ENCODE measurements at places on chromosomes 2 and 18.
A peak's percentile ranks its signal among the peaks of the same experiment; 100 is the strongest.

- DNase-seq = no peak
Observed at GRCh38 chr2:170813611-170814532, 2.8 kb upstream of the GAD1 start.

DNA sequence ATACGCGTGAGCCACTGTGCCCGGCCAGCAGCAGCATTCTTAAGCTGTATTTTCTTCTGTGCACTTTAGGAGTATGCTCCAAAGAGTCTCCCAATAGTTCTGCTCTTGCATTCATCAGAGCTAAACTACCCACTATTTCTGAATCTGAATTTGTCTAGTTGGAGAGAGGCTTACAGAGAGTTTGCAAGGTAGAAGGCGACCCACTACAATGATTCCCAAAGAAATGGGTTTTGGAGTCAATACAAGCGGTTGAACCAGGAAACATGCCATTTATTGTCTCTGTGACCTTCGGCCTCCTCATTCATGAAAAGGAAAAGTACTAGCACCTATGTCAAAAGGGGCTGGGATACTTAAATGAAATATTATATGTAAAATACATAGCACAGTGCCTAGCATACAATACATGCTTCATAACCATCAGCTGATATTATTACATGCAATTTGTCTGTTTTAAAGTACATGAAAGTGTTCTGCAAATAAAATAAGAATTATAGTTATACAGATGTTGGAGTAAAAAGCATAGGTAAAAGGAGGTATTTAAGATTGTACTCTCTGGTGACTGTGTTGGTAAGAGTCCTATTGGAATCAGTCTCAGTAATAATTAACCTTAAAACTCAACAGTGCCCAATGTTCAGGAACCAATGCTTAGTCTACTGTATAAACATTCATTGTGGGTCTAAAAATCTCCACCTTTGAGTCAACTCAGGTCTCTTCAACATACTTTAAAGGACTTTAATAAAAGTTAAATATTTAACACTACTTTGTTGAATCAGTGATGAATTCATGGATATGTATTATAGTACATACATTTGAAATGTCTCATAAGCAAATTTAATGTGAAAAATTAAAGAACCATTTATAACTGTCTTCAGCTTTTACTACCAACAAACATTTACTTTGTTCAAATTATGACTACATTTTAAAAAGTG is 89.8 kb upstream of the GRB14 start:
- DNase-seq = no peak

DNA sequence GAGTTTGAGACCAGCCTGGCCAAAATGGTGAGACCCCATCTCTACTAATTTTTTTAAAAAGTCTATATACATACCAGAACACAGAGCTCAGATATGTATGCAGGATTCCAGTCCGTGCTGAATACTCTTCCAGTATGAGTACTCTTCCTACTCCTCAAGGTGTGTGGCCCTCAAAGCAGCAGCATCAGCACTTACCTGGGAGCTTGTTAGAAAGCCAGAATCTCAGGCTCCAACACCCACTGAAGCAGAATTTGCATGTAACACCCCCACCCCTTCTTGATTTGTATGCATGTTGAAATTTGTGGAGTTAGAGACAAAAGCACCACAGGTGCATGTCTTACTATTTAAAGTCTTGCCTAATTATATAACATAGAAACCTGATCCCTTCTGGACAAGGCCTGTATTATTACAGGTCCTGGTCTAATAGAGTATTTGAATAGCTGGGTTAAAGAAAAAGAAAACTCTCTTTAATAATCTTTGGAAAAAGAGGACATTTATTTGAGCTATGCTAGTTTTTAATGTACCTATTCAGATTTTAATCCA is 50.3 kb upstream of the NFE2L2 start:
- DNase-seq = no peak

DNA sequence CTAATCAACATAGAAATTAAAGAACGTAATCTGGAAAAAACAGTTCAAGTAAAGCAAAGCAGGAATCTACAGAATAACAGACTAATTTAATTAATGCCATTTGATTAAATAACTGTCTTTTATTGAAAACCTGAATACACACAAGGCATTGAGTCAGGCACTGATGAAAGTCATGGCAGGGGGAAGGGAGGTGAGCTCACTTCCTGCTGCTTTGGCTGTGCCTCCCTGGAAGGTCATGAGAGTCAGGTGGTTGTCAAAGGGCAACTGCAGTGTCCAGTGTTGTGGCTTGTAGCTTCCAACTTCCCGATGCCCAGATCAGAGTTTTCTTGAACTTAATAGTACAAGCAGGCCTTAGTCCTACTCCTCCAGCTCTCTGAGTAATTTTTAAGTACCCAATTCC is 180.9 kb downstream of the PID1 start:
- no peak for DNase-seq

GRCh38 chr2:127058246-127058953 is 48.6 kb downstream of the BIN1 start:
- DNase-seq = no peak

GRCh38 chr2:52144590-52144989 is 1112.7 kb upstream of the NRXN1 start:
- no peak for DNase-seq

DNA sequence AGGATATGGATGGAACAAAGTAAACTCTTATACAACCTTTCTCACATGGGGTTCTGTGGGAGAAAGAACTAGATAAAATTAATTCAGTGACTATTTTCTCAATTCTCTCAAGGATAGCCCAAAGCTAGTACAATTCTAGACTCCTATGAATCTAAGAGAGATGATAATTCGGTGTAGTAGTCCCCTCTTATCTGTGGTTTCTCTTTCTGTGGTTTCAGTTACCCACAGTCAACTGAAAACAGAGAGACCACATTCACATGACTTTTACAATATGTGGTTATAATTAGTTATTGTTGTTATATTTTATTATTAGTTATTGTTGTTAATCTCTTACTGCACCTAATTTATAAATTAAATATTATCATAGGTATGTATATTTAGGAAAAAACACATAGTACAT is 53.5 kb upstream of the C2orf15 start:
- no peak for DNase-seq

DNA sequence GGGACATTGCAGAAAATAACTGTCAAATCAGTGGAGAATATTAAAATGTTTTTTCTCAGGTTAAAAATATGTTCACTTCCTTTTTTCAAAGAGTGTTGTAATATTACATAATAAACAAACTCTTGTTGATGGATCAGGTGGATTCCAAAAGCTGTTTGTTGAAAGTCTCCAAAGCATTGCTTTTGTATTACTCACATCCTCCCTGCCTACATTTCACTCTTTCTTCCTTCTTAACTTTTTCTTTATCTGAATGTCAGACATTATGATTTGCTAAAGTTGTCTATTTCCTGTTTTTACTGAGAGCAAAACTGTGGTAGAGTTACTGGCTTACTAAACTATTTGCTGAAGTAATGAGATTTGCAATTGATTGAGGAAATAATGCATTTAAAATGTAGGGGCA is 92.1 kb downstream of the CDH19 start:
- no peak for DNase-seq

DNA sequence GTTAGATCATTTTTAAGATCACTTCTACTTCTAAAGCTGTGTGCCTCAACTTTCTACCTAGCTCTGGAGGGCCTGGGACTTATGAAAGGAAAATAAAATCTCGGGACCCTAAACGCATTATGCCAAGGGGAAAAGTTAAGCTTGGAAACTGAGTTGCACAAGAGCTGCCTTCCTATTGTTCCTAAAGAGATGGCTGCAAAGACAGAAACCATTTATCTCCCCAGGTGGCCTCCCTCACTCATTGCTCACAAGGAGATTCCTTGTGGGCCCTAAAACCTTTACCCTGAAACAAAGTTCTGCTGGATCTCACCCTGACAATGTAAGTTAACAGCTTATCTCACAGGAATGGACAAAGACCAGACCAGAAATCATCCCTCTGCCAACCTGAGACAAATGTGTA is 26.8 kb downstream of the TUBB6 start:
- no peak for DNase-seq

- no peak for DNase-seq
Observed at GRCh38 chr2:160270571-160271113, 70.6 kb upstream of the ITGB6 start.

DNA sequence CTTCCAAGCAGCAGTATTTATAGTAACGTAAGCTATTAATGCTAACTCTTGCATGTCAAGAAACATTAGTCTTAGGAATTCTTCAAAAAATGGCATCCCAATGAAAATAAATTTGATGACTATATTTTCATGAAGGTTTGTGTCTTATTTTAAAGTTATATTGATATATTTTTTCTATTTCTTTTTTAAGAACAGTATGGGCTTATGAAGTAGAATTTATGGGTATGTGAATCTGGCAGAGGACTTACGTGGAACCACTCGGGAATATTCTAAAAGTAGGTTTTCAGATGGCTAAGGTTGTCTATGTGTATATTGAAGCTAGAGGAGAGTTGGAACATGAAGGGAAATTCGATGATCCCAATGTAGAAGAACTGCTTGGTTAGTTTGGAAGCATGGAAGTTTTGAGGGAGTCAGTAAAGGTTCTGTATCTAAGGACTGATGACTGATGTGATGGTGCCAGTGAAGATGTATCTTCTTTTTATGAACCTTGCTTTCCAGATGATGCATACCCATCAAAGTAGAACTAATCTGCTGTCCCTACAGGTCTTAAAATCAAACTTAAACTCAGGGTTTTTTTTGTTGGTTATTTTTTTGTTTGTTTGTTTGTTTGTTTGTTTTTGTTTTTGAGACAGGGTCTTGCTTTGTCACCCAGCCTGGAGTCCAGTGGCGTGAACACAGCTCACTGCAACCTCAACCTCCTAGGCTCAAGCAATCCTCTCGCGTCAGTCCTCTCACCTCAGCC is 39.5 kb downstream of the DDX1 start:
- no peak for DNase-seq

DNA sequence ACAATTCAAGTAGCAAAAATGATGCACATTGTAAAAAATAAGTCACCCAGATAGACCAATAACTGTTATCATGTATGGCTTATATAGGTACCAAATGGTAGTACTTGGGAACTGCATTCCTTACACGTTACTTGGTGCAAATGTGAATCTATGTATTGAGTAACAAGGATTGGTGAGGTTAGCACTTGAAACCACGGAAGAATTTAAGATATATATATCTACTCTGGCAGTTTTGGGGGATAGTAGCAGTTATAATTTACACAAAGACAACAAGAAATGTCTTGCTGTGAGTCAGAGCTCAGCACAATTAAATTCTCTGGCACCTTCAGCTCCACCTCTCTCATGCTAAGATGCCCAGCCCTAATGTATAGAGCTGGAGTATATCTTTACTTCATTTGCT is 359.4 kb upstream of the RAB12 start:
- no peak for DNase-seq

DNA sequence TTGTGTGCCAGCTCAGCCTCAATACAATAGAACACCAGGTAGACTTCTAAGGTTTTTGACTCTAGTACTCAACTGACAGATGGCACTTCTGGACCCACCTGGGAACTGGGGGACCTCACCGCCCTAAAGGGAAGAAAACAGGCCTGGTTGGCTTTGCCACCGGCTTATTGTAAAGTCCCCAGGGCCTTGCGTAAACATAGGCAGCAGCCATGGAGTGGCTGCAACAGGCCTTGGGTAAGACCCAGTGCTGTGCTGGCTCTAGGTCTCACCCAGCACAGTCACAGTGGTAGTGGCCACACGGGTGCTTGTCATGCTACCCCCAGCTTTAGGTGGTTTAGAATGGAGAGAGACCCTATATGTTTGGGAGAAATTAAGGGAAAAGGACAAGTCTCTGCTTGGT is 230.7 kb upstream of the SESTD1 start:
- no peak for DNase-seq

- DNase-seq = no peak
Observed at GRCh38 chr2:119481501-119482455, 42.5 kb downstream of the SCTR start.

- peak; percentile 81 for DNase-seq
Observed at GRCh38 chr2:159106109-159106508, 137.7 kb downstream of the TANC1 start.

- DNase-seq = no peak
Observed at GRCh38 chr2:222703091-222703490, 31.6 kb downstream of the MOGAT1 start.

DNA sequence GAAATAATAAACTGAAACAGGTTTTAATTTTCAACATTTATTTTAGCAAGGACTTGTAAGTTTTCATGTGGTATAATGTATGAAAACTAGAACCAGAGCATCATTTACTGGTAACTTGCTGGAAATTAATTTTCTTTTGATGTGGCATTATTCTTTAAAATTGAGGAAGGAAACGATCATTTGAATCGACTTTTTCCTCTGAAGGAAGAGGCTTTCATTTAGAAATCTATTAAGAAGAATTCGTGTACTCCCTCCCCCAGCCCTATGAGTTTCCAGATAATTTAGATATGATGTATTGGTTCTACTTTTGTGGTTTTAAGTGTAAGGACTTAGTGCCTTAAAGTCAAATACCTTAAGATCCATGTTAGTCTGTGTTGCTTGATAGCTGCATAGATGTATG is 2.5 kb downstream of the BABAM2 start:
- DNase-seq = no peak

GRCh38 chr2:31129375-31130171 is 8.7 kb downstream of the GALNT14 start:
- DNase-seq = no peak

GRCh38 chr2:4963106-4963505 is 729.1 kb upstream of the SOX11 start:
- DNase-seq = no peak

DNA sequence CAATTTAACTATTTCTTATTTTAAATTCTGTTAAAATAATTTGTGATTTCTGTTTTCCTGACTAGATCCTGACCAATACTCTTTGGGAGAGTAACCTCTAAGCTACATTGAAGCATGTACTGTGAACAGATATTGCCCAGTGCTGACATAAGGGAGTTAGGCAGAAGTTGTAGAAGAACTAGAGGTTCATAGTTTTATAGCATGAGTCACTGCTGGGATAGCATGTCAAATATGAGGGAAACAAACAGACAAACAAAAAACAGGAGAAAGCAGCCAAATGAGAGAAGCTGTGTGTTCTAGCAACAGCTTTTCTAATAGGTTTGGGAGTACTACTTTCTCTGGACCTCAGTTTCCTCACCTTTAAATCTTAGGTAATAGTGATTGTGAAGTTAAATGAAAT is 72.4 kb downstream of the CERS6 start:
- DNase-seq = no peak

DNA sequence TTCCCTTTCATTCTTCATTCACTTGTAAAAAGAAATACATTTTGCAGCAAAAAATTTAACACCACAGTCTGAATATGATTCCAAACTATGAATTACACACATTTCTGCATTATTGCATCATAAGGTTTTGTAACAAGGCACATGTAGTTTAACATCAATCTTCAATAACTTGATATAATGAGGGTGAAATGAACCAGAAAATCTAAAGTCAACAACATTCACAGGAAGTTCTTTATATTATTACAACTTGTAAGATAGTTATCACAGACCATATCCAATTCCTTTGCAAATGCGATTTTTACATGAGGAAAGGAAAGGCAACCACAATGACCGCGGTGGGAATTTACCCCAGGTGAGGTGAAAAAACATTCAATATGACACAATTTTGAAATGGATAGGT is 213.3 kb downstream of the NAPG start:
- no peak for DNase-seq

DNA sequence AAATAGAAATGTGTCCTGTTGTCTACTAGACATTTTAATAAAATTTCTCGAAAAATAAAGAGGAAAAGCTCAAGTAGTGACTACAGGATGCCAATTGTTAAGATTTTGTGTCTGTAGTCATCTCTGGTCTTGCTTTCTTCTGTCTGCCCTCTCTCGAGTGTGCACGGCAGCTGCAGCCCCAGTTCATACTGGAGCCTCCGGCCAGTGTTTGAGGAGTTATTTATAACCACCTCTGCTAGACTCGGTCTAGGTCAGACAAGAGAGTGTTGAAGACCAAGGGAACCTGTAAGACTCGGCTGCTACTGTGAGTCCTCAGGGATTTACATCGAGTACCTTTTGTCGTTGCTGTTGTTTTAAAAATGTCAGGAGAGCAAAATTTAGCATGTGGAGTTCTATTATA is 810.1 kb upstream of the POU3F3 start:
- no peak for DNase-seq
